ENCODE measurements at places on chromosomes 5 and 9.
A peak's percentile ranks its signal among the peaks of the same experiment; 100 is the strongest.

DNA sequence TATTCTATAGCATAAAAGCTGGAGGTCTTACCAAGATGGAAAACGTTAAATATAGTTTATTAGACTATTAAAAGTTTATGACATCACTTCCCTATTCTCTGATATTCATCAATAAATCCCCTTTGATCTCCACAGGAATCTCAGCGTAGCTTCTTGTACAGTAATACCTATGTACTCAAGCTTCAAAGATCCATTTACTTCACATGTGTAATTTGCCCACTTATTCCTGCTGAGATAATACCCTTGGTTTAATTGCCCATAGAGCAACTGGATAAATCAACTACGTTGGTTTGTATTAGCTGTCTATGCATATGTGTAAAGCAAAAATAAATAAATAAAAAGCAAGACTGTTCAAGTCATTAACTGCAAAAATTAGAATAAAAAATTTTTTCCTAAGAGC, 219.7 kb downstream of the EFNA5 start:
- no peak for DNase-seq

GRCh38 chr9:37715260-37715659, 38.3 kb upstream of the TRMT10B start:
- no peak for DNase-seq

GRCh38 chr9:35114113-35114839, 1.4 kb downstream of the ATOSB start:
- DNase-seq = peak; percentile 22

DNA sequence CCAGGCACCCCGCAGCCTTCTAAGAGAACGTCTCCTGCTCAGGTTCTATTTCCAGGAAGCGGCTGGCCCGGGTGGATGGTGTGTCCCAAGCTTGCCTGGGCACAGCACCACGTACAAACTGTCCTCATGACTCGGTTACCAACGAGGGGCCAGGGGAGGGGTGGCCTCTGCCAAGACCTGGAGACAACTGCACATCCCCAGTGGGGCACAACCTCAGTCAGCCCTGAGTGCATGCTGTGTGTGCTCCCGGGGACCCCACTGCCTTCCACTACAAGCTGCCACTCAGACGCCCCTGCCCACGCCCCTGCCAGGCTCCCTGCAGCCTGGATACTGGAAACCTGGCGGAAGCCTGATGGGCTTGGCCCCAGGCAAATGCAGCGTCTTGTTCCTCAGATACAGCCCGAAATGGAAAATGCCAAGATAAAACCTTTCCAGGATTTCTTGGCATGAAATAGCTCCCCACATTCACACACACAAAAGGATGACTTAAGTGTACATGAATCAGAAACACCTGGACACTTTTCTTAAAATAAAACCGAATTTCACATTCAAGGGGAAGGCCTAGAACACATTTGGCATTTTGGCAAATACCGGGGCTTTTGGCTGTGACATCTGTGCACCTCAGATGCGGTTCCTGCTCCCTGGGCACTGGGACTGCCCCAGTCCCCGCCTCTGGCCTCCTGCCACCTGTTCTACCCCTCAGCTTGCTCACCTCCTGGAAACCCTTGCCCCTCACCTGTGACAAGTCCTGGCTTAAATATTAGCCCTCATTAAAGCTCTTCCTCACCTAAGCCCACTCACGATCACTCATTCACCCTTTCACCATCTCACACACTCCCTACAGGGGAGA, 62.5 kb downstream of the COL23A1 start:
- DNase-seq = no peak

DNA sequence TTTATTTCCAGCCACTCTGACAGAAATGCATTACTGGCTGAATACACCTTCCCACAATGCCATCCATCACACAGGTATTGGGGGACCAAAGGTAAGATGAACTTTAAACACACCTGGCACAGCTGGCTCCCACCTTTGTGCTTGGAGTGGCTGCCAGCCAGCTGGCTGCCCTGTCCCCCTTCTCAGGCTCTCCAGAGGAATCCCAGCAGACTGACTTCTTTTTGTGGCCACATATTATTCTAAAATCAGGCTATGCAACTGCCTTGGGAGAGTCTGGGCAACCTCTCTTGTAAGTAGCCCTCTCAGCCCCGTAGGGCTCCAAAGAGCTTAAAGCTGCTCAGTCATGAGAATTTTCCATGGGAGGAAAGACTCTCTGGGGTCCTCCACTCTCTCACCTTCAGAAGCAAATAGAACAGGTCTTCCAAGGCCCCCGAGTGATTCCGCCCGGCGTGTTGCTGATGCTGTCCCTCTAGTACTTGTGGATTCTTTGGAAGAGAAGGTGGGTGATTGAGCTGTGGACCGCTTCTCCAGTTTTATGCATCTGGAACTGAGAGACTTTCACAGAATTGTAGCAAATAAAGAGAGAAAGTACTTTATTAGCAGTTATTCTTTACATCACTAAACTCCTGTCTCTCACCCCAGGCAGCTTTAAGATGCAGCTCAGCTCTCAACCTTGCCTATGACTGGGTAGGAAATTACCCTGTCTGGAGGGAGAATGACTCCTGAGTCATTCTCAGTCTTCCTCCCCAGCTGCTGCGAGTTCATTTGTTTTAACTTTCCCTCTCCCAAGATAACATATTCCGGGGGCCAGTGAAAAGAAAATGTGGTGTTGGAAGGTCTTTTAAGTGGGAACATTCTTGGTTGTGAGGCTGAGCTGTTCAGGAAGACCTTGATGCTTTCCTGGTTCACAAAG, 159.4 kb upstream of the PITX1 start:
- no peak for DNase-seq

- DNase-seq = no peak
Observed at GRCh38 chr9:33976414-33976813, 72.3 kb downstream of the UBAP2 start.

- DNase-seq = no peak
Observed at GRCh38 chr9:100309992-100310391, 42.8 kb downstream of the TEX10 start.

DNA sequence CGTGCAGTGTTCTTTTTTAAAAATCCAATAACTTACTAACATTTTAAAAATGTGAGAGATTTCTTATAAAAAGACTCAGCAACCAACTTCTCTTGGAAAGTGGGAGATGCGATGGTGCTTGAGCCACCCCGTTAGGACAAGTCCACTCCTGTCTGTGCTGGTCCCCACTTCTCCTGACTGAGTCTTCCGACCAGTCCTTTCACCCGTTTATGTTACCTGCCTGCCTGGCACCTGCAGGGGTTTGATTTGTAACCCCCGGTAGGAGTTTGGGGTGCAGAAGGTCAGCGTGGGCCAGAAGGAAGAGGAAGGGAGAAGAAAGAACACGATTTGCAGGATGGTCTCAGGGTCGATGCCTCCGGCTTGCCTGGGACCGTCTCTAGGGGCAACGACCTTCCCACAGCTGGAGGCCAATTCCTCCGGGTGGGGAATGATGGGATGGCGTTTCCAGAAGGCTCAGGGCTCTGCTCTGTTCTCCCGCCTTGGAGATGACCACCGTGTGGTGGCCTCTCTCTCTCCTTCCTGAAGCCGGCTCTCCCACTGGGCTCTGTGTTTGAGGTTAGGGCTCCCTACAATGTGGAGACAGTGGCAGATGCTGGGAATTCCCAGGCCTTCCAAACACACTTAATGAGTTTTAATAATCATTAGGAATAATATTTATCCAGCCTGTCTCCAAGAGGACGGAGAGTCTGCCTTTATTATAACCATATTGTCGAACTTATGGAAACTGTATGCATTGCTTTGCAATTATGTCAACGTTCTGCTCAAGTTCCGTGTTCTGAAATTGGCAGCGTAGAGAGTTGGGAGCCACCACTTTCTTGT, 14.8 kb downstream of the COL27A1 start:
- no peak for DNase-seq

DNA sequence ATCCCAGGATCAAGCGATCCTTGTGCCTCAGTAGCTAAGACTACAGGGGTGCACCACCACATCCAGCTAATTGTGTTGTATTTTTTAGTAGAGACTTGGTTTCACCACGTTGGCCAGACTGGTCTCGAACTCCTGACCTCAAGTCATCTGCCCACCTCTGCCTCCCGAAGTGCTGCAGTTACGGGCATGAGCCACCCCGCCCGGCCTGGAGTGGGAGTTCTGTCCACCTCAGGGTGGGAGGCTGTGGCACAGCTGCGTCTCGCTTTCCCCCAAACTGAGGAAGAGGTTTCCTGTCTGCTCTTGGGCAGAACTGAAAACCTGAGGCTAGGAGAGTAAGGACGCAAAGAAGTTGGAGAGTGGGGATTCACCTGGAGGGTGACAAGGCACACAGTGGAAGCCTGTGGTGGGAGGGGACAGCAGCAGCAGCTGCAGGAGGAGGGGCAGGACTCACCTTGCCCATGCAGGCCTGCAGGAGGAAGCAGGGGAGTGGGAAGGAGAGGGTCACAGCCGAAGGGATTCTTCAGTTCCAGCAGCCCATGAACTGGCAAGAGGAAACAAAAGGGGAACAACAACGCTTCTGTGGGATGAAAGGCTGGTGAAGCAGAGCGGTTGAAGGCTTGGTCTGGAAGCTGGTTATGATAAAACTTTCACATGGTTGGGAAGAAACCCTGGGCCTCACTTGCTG, 181.4 kb downstream of the GAS1 start:
- no peak for DNase-seq

GRCh38 chr9:81635521-81636254, 53.7 kb downstream of the TLE1 start:
- no peak for DNase-seq

DNA sequence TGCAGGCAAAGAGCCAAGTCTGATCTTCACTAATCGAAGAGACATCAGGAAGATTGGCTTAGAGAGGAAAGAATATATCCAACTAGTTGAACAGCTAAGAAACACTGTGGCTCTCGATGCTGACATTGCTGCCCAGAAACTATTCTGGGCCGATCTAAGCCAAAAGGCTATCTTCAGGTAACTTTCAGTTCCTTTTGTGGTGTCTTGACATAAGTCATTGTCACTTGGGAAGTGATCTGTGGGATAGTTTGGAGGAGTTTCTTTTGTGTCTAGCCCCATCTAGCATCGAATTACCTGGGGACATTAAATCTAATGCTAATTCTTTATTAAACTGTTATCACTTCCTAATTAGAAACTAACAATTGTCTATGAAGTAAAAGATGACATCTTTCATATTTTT, 24.0 kb downstream of the VLDLR start:
- DNase-seq = no peak

DNA sequence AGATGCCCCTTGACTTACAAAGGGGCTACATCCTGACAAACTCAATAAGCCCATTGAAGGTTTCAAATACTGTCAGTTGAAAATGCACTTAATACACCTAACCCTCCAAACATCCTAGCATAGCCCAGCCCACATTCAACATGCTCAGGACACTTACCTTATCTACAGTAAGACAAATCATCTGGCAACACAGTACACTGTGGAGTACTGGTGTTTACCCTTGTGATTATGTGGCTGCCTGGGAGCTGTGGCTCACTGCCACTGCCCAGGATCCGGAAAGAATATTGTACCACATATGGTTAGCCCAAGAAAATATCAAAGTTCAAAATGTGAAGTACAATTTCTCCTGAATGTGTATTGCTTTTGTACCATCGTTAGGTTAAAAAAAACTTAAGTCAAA, 562.2 kb downstream of the HTR1A start:
- no peak for DNase-seq

GRCh38 chr5:28344836-28345433, 1306.5 kb upstream of the CDH9 start:
- no peak for DNase-seq

GRCh38 chr9:34310215-34310614, 18.9 kb downstream of the KIF24 start:
- no peak for DNase-seq

DNA sequence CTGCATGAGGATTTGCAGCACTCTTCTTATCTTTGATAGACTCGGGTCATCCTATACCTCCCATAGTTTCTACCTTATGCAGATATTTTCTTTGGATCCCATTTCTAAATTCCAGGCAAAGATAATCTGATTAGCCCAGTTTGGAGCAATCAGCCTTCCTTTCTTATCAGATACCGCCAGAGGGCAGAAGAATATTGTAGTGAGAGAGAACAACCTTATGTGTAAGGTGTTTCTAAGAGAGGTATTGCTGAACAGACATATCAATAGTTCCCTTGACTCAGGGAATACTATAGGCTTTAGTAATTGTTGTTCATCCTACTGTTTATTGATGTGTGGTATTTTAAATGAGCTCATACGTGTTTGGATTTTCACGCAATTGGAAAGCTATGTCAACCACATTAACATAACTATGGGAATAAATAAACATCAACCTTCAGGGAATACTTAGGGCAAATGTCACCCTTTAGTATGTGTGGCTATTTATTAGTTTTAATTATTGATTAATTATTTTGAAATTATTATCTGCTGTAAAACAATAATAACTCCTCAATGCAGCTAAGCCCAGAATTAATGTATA, 1435.2 kb upstream of the CDH9 start:
- DNase-seq = no peak

GRCh38 chr5:180647941-180648500, 1.4 kb downstream of the FLT4 start:
- DNase-seq = no peak
